ENCODE measurements at places on chromosomes 7 and 10. TPM values are rescaled to one million over a fixed set of nuclear protein-coding genes. Genes with fewer than 3 reads are reported as not detected.

Gene ABCC2
- 137 TPM for total RNA-seq

Gene OR2A2
- total RNA-seq, result not detected

Gene FZD8
- total RNA-seq, result 4.9 TPM

Gene SKIDA1
- 0.74 TPM for total RNA-seq
